ENCODE measurements at places on chromosomes 3 and 15. TPM values are rescaled to one million over a fixed set of nuclear protein-coding genes. Genes with fewer than 3 reads are reported as not detected.

The ISLR gene
- total RNA-seq, result 0.68 TPM

The SERINC4 gene
- total RNA-seq, result not detected

The DLEC1 gene
- 0.60 TPM for total RNA-seq

The PAQR9 gene
- 2.2 TPM for total RNA-seq

The ARRDC4 gene
- 19.9 TPM for total RNA-seq

The NRROS gene
- total RNA-seq, result 0.58 TPM

The FBXW12 gene
- total RNA-seq, result 0.82 TPM

The LXN gene
- total RNA-seq, result 20.7 TPM

The CYP8B1 gene
- not detected for total RNA-seq

GRCh38 chr3:34683851-34684250, 885.4 kb downstream of the PDCD6IP start:
- DNase-seq, result peak; percentile 79

GRCh38 chr3:53795176-53795575, 51.0 kb downstream of the CHDH start:
- DNase-seq, result no peak

- peak; percentile 79 for DNase-seq
Observed at GRCh38 chr15:69074001-69074842, 59.7 kb downstream of the NOX5 start.

DNA sequence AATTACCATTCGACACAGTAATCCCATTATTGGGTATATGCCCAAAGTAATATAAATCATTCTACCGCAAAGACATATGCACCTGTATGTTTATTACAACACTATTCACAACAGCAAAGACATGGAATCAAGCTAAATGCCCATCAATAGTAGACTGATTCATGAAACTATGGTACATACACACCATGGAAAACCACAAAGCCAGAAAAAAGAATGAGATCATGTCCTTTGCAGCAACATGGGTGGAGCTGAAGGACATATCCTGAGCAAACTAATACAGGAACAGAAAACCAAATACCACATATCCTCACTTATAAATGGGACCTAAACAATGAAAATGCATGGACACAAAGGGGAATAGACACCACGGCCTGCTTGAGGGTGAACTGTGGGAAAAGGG, 11.1 kb upstream of the MCF2L2 start:
- DNase-seq, result no peak

DNA sequence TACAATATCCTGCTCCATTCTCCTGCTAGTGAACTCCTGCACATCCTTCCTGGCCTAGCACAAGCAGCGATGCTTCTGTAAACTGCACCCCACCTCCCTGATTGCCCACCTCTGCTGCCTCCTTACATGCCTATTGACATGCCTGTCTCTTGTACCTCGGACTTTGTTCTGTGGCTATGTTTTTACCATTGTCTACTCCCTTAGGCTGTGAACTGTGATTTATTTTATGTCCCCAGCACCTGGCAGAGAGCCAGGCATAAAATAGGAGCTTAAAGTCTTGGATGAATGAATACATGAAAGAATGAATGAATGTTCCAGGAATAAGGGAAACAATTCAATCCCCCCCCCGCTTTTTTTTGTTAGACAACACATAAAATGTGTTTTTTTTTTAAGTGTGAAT, 210.0 kb downstream of the MYRIP start:
- DNase-seq, result no peak

DNA sequence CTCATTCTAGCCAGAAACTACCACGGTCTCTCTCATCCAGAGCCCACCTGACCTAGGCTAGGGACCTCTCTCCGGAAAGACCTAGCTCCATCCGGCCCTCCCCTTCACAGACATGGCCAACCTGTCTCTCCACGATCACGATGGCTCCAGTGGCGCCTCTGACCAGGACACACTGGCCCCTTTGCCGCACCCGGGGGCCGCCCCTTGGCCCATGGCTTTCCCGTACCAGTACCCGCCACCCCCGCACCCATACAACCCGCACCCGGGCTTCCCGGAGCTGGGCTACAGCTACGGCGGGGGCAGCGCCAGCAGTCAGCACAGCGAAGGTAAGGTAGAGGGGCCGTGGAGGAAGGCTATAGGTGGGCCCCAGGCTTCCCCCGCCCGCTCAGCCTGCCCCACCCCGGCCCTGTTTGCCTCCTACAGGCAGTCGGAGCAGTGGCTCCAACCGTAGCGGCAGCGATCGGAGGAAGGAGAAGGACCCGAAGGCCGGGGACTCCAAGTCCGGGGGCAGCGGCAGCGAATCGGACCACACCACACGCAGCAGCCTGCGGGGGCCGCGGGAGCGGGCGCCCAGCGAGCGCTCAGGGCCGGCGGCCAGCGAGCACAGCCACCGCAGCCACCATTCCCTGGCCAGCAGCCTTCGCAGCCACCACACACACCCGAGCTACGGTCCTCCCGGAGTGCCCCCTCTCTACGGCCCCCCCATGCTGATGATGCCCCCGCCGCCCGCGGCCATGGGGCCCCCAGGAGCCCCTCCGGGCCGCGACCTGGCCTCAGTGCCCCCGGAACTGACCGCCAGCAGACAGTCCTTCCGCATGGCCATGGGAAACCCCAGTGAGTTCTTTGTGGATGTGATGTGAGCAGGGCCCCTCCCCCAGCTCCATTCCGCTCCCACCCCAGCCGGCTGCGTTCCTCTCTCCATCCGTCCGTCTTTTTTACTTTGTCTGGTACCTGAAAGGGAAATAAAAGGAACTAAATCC, 4.5 kb upstream of the AP2M1 start:
- DNase-seq, result no peak

- DNase-seq, result no peak
Observed at GRCh38 chr3:114671741-114672510, 378.1 kb downstream of the TIGIT start.

- DNase-seq, result no peak
Observed at GRCh38 chr15:54127574-54127973, 149.3 kb downstream of the UNC13C start.

DNA sequence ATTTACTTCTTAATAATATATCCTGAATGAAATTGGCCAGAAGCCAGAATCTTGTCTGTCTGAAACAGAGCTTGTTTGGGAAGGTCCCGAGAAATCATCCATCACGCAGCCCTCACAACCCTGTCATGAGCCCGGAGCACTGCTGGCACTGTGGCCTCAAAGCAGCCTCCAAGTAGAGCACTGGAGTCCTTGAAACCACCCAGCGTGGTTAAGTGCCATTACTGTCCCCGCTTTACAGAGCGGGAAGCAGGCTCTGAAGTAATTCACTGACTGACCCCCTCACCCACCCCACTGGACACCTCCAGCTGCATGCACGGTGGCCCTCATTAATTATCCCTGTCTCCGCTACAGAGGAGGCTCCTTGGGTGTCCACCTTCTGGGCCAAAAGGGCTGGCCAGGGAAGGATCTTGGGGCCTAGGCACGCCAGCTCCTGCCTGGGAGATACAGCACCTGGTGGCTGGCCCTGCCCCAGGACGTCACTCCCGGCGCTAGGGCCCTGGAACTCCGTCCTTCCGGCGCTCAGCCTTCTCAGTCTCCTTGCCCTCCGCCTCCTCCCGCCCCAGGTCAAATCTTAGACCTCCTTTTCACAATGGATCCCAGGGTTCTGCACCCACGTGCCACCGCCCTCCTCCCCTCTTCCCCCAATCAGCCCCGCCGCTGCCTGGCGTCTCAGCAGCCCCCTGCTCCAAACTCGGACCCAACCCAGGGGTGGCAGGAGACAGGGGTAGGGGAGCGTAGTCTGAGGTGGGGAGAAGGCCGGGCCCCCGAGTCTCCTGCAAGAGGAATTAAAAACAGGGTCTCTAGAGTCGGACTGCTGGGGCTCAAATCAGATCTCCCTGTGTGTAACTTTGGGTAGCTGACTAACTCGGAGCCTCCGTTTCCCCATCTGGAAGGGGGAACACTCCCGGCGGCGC, 1.1 kb downstream of the TKT start:
- DNase-seq, result peak; percentile 88

- no peak for DNase-seq
Observed at GRCh38 chr3:149020839-149021252, 29.5 kb downstream of the GYG1 start.

GRCh38 chr15:76105911-76106310, 46.1 kb downstream of the TMEM266 start:
- DNase-seq, result no peak

DNA sequence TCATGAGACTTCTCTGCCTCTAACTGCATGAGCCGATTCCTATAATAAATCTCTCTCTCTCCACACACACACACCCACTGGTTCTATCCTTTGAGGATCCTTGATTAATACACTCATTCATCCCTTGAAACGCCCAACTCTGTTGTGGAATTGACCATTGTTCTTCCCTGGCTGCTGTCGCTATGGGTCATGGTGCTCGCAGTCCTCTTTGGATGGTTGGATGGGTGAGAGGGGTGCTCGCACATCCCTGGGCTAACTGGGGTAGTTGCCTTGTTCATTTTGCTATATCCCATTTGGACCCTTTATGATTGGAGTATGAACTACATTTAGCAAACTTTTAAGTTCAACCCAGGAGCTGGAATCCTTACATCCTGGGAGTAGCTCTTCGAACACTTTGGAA, 33.9 kb upstream of the MYZAP start:
- no peak for DNase-seq

All from neural progenitor cell (in vitro differentiated cells).